Muscle of leg (tissue), 16 donors: ENCODE measurements at places on chromosomes 12 and 14. TPM values are rescaled to one million over a fixed set of nuclear protein-coding genes. Genes with fewer than 3 reads are reported as not detected.
A peak's percentile ranks its signal among the peaks of the same experiment; 100 is the strongest.

Gene AICDA
- 0.40 TPM for total RNA-seq

Gene IRAK3
- 7.8 TPM for total RNA-seq

Gene YY1
- 40.6 TPM for total RNA-seq

- peaks cover 2% of the 10 kb centered on the region for H3K27me3 ChIP-seq
- no peak overlapping the region for H3K4me3 ChIP-seq
- H3K27ac ChIP-seq: no peak overlapping the region
- DNase-seq: peak; percentile 60
Measured at GRCh38 chr14:92863286-92864080, 59.5 kb upstream of the CHGA start.

DNA sequence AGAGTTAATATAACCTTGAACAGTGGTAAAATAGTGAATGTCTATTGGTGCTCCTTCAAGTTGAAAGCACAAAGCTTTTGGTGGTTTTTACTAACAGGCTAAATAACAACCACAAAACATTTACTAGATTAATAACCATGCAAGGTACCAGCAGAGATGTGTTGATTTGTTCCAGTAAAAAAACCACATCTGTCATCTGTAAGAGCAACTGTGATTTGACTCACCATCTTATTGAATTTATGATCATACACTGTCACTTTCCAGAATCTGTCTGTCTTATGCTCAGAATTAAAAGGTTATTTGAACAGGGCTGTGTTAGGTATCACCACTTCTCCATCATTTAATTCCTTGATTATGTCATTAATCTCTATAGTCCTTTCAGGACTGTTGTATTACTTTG, 107.0 kb upstream of the PTHLH start:
- H3K4me3 ChIP-seq: no peak overlapping the region
- no peak overlapping the region for H3K27ac ChIP-seq
- H3K36me3 ChIP-seq: no peaks in the 10 kb centered on the region
- no peaks in the 10 kb centered on the region for H3K4me1 ChIP-seq
- DNase-seq: no peak

DNA sequence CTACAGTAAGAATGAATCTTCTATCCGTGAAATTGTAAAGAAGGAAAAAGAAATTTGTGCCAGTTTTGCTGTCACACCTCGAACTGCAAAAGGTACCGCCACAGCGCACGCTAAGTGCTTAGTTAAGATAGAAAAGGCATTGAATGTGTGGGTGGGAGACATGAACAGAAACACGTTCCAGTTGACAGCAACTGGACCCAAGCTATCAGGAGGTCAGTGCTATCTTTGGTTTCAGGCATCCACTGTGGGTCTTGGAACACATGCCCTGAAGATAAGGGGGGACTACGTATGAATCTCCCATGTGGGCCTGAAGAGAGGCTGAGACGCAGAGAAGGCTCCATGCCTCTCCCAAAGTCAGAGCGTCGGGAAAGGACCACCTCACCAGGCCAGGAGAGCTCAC, 9.8 kb downstream of the IFFO1 start:
- H3K4me3 ChIP-seq: no peak overlapping the region
- H3K36me3 ChIP-seq: peaks cover 84% of the 10 kb centered on the region
- H3K27ac ChIP-seq: no peak overlapping the region
- peaks cover 57% of the 10 kb centered on the region for H3K4me1 ChIP-seq
- DNase-seq: no peak

GRCh38 chr14:50823051-50823761, 7.8 kb downstream of the NIN start:
- peaks cover 32% of the 10 kb centered on the region for H3K4me1 ChIP-seq
- peak; percentile 60 for DNase-seq
- peak overlapping the region; percentile 31 for H3K27ac ChIP-seq
- peaks cover 18% of the 10 kb centered on the region for H3K36me3 ChIP-seq

GRCh38 chr12:119227292-119227691, 48.6 kb downstream of the HSPB8 start:
- H3K27me3 ChIP-seq: no peaks in the 10 kb centered on the region
- H3K4me3 ChIP-seq: no peak overlapping the region
- peaks cover 6% of the 10 kb centered on the region for H3K4me1 ChIP-seq
